BE2C (cell line): ENCODE measurements at places on chromosomes 7 and 10.

DNA sequence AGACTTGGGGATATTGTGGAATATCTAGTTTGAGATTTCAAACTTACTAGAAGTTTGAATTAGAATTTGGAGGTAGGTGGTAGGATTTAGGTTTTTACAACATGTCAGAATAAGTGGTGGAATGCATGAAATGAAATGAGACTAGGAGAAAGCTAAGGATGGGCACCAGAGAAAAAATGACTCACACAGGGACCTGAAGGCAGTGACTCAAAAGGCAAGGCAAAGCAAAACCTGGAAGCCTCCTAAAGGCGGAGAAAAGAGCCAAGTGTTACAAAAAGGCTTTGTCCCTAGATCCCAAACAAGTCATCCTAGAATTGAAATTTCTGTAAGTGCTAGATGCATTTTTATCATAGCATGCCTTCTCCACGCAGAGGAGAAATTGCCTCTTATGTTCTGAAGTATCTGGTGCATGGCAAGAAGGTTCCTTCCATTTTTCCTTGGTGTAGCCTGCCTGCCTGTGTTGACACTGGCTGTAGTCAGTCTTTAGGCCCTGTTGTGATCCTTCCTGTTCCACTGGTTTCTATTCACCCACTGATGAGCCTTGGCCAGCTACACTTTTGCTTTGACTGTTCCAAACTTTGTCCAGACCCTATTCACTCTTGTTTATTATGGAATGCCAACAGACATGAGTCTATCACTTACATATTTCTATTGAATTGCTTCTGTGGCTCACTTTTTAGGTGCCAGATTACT lies 109.3 kb downstream of the ETV1 start:
- DNase-seq: no peak

DNA sequence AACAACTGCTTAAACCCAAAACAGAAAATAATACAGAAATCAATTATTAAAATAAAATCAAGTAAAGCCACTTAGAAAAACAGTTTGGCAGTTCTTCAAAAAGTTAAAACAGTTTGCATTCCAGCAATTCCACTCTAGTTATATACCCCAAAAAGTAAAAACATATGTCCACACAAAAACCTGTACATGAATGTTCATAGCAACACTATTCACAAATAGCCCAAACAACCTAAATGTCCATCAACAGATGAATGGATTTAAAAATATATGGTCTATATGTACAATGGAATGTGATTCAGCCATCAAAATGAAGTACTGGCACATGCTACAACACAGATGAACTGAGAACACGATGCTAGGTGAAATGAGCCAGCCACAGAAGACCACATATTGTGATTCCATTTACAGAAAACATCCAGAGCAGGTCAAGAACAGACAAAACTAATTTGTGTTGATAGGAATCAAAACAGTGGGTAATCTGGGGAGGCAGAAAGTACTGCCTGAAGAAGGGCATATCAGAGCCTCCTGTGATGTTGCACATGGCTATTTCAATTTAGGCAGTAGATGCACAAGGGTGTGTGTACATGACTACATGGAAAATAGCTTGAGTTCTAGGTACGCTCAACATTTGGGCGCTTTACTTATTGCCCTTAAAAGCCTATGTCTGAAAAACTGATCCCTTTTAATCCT lies 66.3 kb downstream of the CYTH3 start:
- DNase-seq: peak; percentile 34

- no peak for DNase-seq
These were observed 112.1 kb downstream of the SGMS1 start for GRCh38 chr10:50511492-50512213.

- no peak for DNase-seq
These were observed 388.7 kb upstream of the NRP1 start for GRCh38 chr10:33723181-33723580.

- DNase-seq: no peak
These were observed 110.8 kb upstream of the PTN start for GRCh38 chr7:137454246-137454724.

GRCh38 chr10:123136221-123136805 lies 543 bp downstream of the HMX3 start:
- DNase-seq: no peak

DNA sequence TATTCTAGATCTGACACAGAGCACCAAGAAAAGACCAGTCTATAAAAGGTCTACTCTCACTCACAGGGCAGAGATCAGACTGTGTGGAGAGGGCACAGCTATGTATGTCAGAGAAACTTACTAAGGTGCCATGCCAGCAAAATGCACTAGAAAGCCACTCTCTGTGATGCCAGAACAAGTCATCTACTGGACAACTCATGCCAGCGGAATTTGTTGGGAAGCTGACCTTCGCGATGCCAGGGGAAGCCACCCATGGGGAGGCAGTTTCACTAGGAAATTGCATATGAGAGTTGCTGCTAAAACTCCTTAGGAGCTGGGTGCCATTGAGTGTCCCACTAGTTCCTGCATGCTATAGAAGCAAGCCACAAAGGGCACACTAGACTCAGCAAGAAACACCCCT lies 58.5 kb downstream of the MICU1 start:
- DNase-seq: no peak

DNA sequence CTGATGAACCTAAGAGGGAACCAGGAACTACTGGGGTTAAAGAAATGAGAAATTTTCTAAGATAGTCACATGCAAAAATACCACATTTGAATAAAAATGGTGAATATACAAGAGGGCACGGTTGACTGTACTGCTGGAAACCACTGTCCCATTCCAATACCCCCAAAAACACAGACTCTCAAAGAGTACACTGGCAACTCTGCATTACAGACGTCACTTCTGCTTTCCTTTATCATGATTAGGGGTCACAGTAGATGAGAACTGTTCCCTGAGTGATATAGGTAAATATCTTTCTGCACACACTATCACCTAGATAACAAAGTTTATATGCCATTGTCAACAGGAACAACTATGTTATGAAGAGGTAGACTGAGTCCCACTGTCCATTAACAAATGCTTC lies 69.5 kb downstream of the RAPGEF5 start:
- DNase-seq: no peak

GRCh38 chr10:62766386-62766785 lies 38.1 kb upstream of the ADO start:
- DNase-seq: no peak

- DNase-seq: no peak
These were observed 3.3 kb downstream of the PLEKHS1 start for GRCh38 chr10:113754768-113755167.

GRCh38 chr7:207418-208129 lies 15.2 kb downstream of the FAM20C start:
- no peak for DNase-seq

DNA sequence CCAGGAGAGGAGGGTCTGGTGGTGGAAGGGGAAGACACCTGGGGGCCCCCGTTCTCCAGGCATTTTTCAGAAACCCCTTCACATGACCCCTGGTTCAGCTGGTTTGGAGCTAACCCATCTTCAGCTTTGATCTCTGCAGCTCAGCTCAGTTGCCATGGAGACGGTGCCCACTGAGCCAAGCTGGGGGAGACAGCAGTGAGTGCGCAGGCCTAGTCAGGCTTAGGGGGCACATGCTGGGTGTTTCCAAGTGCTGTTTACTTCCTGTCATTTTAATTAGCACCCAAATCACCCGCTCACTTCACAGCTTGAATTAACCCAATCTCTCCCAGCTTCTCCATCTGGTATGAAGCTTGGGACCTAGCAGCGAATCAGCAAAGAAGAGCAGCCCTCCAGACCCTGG lies 9.0 kb downstream of the SPOCK2 start:
- DNase-seq: no peak

DNA sequence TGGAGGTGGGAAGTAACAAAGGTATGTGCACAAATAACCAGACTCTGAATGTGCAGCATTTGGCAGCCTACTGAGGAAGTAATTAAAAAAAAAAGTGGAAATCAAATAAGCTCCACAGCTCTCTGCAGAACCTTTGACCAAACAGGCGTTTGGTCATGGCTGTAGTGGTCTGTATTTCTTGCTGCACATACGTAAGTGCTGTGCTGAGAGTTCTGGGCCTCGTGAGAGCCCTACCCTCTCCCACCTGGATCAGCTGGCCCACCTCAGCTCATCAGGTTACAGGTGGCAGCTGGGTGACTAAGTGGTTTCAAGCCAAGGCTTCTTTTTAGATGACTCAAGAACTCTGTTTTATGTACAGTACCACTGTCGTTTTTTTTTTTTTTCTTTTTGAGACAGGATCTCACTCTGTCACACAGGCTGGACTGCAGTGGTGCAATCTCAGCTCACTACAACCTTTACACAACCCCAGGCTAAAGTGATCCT lies 178.2 kb upstream of the KLF6 start:
- DNase-seq: no peak

GRCh38 chr10:120456143-120456625 lies 843 bp upstream of the PLPP4 start:
- DNase-seq: no peak

DNA sequence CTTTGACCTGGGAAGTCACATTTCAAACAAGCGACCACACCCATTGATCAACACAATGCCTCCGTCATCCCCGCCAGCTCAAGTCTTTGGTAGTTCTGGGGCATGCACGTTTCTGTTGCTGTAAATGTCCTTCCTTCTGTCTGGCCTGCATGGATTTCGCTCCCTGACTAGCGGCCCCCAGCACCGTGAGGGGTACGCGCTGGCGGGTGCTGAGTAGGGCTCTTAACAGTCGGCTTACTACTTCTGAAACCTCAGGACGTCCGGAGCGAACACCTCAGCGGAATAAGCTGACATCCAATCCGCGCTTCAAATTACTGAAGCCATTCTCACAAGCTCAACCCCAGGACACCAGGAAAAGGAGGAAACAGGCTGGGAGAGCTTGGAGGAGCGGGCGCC lies 505 bp downstream of the NUDCD3 start:
- no peak for DNase-seq

DNA sequence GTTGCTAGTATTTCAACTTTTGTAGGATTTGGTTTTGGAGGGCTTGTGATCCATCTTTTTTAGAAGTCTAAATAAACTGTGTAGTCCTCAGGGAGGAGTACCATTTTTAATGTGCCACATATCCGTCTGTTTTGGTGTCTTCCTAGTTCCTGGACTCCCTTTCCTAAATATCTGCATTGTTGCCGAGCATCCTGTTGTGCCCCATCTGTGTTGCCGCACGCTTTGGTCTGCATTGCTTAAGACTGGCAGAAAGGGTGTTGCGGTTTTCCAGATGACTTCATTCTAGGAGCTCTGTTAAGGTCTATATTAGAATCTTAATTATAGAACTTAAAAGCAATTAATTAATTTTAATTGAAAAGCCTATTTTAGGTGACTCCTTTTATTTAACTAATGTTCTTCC lies 49.4 kb downstream of the RBM33 start:
- DNase-seq: no peak

- no peak for DNase-seq
These were observed 10.4 kb downstream of the ADAM8 start for GRCh38 chr10:133266056-133266795.

DNA sequence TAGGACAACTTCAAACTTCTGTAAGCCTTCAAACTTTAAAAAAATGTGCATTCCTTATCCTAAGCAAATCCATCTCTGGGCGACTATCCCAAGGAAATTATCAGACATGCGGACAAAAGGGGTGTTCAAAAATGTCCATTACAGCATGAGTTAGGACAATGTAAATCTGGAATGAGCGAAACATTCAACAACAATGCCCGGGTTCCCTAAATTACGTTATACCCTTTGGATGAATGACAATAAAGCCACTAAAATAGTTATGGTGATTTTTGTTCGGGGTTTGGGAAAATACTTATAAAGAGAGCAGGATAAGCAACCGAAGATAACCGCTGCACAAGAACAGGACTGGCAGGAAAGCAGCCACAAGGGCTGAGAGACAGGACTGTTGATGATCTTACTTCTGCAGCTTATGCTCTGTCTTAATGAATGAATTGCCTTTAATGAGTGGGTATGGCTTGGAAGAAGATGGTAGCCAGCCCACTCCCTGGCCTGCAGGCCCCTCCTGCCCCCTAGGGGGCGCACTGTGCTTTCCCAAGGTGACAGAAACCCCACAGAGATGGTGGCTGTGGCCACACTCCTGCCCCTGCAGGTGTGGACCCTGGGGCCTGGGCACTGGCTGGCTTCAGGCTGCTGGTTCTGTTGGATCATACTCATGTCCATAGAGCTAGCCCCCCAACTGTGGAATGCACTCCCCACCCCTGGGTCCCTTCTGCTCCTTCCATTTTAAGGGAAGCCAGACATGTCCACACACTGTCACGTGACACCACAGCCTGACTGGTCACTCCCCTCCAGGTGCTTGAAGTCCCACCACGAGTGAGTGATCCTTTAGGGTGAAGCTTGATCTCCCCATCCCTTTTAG lies 45.0 kb downstream of the ZCCHC24 start:
- peak; percentile 74 for DNase-seq

DNA sequence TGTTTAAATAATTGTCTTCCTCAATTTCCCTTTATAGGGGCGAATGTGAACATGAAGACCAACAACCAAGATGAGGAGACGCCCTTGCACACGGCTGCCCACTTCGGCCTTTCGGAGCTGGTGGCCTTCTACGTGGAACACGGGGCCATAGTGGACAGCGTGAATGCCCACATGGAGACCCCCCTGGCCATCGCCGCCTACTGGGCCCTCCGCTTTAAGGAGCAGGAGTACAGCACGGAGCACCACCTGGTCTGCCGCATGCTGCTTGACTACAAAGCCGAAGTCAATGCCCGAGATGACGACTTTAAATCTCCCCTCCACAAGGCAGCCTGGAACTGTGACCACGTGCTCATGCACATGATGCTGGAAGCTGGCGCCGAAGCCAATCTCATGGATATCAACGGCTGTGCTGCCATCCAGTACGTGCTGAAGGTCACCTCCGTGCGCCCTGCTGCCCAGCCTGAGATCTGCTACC lies 42.1 kb downstream of the ASB4 start:
- DNase-seq: no peak

DNA sequence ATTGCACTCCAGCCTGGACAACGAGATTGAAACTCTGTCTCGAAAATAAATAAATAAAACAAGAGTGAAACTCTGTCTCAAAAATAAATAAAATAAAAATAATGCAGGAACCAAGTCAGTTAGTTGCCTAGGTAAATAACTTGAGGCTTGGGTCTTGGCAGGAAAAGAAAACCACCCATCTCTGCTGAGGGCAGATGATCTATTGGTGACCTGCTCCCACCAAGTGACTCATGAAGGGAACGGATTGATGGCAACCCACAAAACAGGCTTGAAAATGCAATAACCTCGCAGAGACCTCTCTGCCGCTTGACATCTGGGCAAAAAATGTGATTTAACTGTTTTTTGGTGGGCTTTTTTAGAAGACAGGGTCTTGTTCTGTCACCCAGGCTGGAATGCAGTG lies 86.6 kb downstream of the CALN1 start:
- no peak for DNase-seq

DNA sequence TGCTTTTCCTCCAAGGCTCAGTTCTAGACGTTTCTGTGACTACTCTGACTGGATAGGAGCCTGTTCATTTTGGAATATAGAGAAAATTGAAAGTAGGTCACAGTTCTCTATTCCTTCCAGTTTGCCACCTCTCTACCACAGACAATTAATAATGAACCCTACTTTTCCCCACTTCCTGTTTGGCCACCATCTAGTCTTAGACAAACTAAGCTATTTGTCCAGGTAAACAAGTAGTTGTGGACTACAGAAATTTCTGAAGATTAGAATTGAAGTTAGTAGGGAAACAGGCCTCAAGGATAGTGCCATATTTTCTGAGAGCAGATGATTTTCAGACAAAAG lies 87.0 kb downstream of the AUTS2 start:
- DNase-seq: no peak
